ENCODE measurements at places on chromosomes 12 and 14.
A peak's percentile ranks its signal among the peaks of the same experiment; 100 is the strongest.

- no peak for DNase-seq
Measured at GRCh38 chr12:24933694-24934407, 15.1 kb downstream of the BCAT1 start.

DNA sequence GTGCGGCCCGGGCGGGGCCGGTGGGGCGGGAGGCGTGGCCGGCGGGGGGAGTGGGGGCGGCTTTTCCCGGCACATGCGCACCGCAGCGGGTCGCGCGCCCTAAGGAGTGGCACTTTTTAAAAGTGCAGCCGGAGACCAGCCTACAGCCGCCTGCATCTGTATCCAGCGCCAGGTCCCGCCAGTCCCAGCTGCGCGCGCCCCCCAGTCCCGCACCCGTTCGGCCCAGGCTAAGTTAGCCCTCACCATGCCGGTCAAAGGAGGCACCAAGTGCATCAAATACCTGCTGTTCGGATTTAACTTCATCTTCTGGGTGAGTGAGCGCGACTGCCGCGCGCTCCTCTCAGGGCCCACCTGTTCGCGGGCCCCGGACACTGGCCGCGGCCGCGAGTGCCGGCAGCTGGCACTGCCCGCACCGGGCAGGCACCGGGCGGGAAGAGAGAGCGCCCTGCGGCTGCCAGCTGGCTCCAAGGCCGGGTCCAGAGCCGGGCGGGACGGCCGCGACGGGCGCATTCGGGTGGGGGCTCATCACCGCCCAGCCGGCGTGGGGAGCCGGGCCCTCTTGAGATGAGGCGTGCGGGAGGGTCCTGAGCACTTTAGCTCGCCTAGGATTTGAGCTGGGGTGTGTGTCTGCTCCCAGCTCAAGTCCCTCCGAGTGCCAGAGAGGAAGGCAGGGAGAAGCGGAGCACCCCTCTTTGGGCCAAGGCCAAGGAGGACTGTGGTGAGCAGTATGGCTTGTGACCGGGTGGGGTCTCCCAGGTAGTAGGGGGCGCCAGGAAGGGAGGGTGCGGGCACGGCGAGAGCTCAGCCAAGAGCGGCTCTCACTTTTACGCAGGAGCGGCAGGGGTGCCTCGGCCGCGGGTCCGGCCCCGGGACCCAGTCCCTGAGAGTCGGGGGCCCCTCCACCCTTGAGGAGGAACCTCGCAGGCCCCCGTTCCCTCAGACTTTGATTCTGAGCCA lies at the start of gene CD9:
Gene CD9 (plus strand): TSS at position 145 of the 957 bp plus-strand sequence. CDS start 100 bp downstream, at position 245.
- peak; percentile 77 for DNase-seq

DNA sequence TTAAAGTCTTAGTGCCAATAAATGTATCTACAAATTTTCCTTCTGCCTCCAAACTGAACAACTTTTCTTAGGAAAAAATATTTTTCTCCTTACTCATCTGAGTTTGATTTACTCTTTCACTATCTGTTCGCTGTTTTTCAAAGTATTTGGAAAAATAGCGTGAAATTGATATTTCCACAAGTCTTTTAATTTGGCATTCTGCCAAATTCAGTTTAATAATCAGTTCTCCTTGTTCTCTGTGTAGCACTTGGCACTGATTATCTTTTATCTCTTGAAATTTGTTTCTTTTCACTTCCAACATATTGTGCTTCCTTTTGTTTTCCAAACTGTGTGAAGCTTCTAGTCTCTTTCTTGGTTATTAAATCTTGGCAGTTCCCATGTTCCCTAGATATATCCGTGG lies 559.8 kb downstream of the RPL10L start:
- no peak for DNase-seq

DNA sequence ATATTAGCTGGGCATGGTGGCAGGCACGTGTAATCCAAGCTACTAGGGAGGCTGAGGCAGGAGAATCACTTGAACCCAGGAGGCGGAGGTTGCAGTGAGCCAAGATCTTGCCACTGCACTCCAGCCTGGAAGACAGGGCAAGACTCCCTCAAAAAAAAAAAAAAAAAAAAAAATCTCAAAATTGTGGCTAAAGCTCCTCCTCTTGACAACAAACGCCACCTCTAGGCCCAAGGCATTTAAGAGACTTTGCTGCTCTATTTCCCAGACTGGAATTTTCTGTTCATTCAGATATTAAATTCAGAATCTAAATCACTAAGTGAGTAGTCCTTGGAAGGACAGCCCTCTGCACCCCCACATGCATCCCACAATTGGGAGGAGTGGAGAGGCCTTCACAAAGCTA lies 1.4 kb downstream of the ZFYVE1 start:
- no peak for DNase-seq

DNA sequence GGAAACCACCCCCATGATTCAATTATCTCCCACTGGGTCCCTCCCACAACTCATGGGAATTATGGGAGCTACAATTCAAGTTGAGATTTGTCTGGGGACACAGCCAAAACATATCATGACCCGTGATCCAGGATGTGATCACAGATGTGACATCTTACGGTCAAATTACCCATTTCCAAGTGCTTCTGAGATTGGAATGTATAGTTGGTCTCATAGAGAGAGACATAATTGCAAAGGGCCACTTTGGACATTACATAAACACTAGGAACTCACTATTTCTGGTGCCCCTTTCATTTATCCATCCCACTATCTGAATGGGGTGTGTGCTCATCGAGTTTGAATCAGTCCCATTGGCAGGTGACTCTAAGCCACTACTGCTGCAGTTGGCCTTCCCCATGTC lies 204.5 kb downstream of the PHLDA1 start:
- no peak for DNase-seq

- no peak for DNase-seq
Measured at GRCh38 chr12:52537101-52537500, 15.8 kb downstream of the KRT71 start.

- no peak for DNase-seq
Measured at GRCh38 chr14:101556566-101557320, 4.6 kb upstream of the DIO3 start.

- no peak for DNase-seq
Measured at GRCh38 chr12:52857500-52857899, 8.7 kb upstream of the KRT78 start.

DNA sequence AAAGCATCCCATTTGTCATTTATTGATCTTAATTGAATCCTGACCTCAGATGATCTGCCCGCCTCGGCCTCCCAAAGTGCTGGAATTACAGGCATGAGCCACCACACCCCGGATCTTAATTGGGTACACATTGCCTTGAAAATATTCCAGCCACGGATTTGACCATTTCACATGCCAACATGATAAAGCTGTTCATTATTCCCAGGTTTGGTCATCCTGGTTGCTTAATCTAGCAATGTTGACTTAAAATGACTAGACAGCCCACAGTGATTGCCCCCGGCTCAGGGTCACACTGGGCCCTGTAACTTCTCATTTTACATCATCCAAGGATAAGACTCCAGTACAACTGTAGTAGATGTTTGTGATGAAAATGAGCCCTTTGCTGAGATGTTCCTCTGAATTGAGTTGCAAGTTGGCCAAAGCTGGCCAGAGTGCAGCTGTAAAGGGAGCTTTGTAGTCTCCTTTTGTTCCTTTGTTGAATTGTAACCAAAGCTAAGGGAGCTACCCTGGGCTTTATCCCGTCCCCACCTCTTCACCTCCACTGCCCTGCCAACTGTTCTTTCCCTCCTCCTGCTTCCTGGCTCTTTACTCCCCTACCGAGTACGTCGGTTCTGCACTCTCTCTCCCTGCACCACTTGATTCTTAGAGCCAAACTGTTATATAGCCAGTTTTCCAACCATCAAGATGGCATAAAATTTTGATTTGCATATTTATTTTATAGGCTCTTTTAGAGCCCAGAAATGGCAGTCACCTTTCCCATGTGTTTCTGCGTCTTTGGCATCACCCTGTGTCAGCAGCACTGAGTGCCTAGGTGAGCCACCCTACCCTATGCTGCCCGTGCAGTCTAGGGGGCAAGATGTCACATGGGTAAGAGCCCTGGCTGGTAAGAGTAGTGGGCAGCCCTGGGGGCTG lies 141.3 kb upstream of the HIF1A start:
- DNase-seq, result no peak

DNA sequence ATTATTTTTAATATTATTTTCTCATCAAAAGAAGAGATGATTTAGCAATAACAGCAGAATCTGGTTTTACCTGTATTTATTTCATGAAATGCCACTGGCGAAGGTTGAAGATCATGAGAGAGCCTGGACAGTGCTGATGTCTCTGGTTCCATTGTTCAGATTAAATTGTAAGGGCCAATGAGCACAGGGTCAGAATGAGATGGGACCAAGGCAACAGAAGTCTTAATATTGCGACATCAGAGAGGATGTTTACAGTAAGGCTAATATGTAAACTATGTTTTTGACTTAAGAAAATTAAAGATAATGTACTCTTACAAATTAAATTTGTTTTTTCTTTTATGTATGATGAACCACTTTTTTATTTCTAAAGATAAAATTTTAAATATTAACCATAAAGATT lies 35.2 kb upstream of the KLRD1 start:
- no peak for DNase-seq

DNA sequence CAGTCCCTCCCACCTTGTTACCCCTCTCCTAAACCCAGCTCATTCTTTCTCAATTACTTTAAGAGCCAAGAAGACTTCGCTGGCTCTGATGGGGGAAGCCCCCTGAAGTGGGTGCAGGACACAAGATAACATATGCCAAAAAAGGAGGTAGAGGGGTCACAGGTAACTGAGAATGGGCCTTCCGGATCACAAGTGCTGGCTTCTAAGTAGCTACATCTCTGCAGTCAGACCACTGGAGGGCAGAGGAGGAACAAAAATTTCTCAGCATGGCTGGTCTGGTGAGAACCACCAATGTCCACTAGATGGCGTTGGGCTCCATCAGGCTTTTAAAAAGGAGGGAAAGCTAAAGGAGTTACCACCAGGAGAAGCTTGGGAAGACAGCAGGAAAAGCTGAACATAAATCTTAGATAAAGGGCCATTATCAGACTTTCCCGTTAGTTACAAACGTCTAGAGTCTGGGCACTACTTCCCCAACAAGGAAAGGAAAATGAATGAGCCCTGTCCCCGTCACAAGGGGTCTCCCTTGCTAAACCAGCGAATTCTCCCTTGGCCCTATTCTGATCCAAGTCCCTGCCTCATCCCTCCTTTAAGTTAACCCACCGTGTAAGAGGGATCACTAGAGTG lies 11.6 kb upstream of the CDH24 start:
- peak; percentile 91 for DNase-seq

Measured in right hindlimb (tissue), 1 donor.